ENCODE measurements at places on chromosomes 12 and 14. TPM values are rescaled to one million over a fixed set of nuclear protein-coding genes. Genes with fewer than 3 reads are reported as not detected.

DNA sequence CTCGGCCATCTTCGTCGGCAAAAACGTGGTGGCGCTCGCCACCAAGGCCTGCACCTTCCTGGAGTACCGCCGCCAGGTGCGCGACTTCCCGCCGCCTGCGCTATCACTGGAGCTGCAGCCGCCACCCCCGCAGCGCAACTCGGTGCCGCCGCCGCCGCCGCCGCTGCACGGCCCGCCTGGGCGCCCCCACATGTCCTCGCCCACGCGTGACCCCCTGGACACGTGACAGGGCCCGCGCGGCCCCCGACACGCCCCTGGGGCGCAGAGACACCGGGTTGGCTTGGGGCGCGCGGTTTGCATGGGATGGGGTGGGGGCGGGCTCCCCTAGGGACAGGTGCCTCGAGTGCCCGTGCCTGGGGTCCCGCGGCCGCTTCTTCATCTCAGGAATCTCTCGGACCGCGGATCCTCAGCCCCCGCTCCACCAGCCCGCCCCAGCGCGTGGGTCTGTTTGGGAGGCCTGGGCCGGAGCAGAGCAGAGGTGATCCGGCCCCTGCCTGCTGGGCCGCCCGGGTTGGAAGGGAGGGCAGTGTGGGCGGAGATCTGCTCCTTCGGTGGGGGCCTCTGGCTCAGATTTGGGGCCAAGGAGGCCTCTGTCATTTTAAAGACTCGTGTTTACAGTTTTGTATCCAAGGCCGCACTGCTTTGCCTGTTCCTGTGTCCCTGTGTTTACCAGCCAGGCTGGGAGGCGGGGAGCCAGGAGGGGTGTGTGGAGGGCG lies 3.3 kb downstream of the TMEM121 start:
- no peaks in the 10 kb centered on the region for H3K36me3 ChIP-seq
- no peak overlapping the region for H3K4me3 ChIP-seq
- no peak overlapping the region for H3K27ac ChIP-seq

Gene ESPL1
- 20.8 TPM for total RNA-seq

DNA sequence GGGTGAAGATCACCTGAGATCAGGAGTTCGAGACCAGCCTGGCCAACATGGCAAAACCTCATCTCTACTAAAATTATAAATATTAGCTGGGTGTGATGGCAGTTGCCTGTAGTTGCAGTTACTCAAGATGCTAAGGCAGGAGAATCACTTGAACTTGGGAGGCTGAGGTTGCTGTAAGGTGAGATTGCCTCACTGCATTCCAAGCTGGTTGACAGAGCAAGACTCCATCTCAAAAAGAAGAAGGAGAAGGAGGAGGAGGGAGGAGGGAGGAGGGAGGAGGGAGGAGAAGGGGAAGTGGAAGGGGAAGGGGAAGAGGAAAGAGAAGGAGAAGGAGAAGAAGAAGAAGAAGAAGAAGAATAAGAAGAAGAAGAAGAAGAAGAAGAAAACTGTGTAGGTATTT lies 17.0 kb downstream of the RNASE10 start:
- H3K27ac ChIP-seq, result no peak overlapping the region
- H3K27me3 ChIP-seq, result peaks cover 26% of the 10 kb centered on the region
- no peaks in the 10 kb centered on the region for H3K36me3 ChIP-seq
- H3K4me3 ChIP-seq, result no peak overlapping the region
- DNase-seq, result no peak

Gene DENND5B
- 27.7 TPM for total RNA-seq

Gene MSRB3
- 20.4 TPM for total RNA-seq

DNA sequence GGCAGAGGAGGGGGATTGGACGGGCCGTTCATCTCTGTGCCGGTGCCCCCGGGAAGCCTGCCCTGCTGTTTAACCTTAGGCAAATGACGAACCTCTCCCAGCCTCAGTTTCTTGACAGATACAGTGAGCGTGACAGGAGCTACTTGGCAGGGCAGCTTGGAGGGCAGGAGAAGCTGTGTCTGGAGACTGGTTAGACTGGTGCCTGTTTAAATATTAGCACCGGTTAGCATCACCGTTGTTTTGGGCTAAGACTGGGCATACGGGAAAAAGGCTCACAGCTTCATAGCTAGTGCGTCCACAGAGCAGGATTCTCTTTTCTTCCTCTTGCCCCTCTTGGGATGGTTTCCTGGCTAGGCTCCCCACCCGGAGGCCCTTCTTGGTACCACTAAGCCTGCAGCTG lies 38.7 kb downstream of the RHOF start:
- H3K4me3 ChIP-seq, result no peak overlapping the region
- H3K4me1 ChIP-seq, result no peaks in the 10 kb centered on the region

DNA sequence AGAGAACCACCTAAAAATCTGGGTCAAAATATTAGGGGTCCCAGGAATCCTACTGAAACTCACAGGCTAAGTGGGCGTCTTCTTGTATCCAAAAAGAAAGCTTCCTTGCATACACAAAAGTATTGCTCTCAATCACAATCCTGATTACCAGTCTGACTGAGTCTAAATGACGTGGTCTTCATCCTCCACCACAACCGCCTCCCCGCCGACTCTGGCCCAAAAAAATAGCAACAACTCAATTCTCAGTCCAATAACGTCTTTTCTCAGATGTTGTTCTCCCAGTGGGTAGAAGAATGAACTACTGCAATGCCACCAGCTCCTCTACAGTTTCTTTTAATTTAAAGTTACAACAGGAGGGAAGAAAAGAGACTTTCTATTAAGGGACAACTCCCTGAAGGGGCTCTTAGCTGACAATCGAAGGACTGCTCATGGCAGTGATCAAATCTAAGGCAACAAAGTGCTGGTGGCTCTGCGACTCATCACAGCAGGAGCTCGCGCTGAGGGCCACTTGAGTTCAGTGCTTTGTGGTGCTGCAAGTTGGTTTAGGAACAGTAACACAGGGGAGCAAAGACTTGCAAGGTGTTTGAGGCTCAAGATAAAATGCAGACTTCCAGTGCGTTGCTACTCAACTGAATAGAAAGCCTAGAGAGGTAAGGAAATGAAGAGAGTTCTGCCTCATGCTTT lies 394.1 kb downstream of the BCAT1 start:
- no peaks in the 10 kb centered on the region for H3K36me3 ChIP-seq
- peaks cover 2% of the 10 kb centered on the region for H3K27me3 ChIP-seq
- H3K27ac ChIP-seq, result no peak overlapping the region
- no peak overlapping the region for H3K4me3 ChIP-seq

- H3K27me3 ChIP-seq, result peaks cover 13% of the 10 kb centered on the region
- peaks cover 22% of the 10 kb centered on the region for H3K4me1 ChIP-seq
- DNase-seq, result no peak
Measured at GRCh38 chr14:65926504-65926903, 514.0 kb downstream of the FUT8 start.

Gene PTCSC3
- total RNA-seq, result not detected

Gene DNAJC22
- 14.4 TPM for total RNA-seq

Gene ST8SIA1
- 1.2 TPM for total RNA-seq
